AG09319 (cell line): ENCODE measurements at places on chromosomes 2 and 18.

GRCh38 chr18:28149810-28150420 lies 27.0 kb downstream of the CDH2 start:
- no peak for DNase-seq

DNA sequence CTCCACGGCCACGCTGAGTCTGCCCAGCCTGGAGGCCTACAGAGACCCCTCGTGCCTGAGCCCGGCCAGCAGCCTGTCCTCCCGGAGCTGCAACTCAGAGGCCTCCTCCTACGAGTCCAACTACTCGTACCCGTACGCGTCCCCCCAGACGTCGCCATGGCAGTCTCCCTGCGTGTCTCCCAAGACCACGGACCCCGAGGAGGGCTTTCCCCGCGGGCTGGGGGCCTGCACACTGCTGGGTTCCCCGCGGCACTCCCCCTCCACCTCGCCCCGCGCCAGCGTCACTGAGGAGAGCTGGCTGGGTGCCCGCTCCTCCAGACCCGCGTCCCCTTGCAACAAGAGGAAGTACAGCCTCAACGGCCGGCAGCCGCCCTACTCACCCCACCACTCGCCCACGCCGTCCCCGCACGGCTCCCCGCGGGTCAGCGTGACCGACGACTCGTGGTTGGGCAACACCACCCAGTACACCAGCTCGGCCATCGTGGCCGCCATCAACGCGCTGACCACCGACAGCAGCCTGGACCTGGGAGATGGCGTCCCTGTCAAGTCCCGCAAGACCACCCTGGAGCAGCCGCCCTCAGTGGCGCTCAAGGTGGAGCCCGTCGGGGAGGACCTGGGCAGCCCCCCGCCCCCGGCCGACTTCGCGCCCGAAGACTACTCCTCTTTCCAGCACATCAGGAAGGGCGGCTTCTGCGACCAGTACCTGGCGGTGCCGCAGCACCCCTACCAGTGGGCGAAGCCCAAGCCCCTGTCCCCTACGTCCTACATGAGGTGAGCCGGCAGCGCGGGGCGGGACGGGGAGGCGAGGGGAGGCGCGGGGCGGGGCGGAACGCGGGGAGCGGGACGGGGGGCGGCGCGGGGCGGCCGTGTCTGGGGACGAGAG lies 15.2 kb downstream of the NFATC1 start:
- DNase-seq: no peak

DNA sequence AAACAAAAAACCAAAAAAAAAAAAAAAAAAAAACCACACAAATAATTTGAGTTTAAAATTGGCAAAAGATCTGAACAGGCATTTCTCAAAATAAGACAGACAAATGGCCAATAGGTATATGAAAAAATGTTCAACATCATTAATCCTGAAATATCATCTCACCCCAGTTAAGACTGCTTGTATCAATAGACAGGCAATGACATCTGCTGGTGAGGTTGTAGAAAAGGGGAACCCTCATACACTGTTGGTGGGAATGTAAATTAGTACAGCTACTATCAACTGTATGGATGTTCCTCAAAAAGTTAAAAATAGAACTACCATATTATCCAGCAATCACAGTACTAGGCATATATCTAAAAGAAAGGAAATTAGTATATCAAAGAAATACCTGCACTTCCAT lies 523.1 kb downstream of the XIRP2 start:
- no peak for DNase-seq

DNA sequence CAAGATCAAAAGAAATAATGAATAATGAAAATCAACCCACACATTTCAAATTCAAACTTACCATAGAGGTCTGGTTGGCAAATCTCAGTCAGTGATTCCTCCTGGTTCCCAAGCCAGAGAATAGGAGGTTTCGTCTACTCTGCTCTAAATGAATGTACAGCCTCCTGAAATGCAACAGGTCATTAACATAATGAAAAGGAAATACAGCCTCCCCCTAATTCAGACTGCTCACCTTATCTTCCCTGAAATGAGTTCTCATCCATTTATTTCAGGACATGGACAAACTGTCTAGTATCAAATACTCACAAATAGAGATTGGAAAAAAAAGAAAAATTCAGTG lies 43.4 kb upstream of the CYTIP start:
- no peak for DNase-seq

GRCh38 chr18:10965119-10965518 lies 184.2 kb downstream of the PIEZO2 start:
- DNase-seq: no peak

- DNase-seq: no peak
Observed at GRCh38 chr2:38728694-38729093, 22.5 kb downstream of the SRSF7 start.

DNA sequence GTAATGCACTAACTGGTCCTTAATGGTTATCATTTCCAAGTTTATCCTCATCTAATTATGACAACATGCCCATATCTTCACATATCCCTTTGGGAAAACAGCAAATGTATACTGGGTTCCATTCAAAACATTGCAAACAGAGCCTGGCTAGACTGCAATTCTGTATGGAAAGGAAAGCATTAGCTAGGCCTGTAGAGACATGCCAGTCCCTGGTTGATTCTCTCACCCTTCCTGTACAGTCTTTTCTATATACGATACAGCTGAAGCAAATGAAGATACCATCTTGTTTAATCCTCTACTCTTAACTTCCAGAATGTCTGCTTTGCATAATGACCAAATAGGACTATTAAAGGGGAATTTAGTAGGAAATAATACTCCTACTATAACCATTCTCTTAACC lies 294.4 kb upstream of the MC4R start:
- DNase-seq: no peak

DNA sequence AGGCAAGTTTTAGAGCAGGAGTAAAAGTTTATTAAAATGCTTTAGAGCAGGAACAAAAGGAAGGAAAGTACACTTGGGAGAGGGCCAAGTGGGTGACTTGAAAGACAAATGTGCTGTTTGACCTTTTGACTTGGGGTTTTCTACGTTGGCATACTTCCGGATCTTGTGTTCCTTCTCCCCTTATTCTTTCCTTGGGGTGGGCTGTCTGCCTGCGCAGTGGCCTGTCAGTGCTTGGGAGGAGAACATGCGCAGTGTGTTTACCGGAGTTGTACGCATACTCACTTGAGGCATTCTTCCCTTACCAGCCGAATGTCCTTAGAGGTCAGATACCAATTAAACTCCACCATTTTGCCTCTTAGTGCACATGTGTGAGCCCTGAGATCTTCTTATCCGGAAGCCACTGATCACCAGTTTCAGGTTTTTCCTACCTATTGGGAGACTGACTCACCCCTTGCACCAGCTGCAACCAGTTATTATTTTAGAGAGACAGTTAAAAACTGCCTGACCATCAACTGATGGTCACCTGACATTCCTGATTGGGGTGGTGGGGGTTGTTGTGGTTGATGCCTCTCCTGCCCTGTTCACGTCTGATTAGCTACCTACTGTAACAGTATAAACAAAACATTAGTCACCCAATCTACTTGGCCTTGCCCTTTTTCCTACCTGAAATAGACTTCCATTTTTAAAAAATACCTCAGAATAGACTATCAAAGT lies 67.5 kb downstream of the NYAP2 start:
- no peak for DNase-seq

- no peak for DNase-seq
Observed at GRCh38 chr2:128867311-128867710, 548.6 kb upstream of the HS6ST1 start.

DNA sequence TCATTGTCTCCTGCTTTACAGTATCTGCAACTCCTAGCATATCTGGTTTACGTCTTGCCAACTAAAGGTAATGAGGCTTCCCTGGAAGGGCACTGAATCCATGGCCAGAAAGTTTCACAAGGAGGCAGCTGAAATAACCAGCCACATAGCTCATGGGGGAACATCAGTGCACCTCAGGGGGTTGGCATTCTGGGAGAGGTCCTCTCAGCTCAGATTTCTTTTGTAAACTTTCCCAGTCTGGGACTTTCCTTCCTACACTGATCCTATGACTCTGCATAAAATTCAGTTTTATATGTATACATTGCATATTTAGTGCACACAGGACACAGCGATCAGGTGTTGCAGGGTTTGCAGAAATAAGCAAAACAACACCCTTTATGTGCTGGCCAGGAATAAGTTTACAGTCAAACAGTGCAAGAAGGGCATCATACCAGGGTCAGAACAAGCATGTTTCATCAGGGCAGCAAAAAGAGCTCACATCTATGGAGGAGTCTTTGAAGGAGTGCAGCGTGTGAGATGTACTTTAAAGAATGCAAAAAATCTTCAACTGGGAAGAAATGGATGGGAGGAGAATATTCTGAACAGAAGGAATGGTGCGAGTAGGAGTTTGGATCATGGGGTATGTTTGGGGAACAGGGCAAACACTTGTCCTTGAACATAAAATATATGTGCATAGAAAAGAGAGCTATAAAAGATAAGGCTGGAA lies 240.6 kb upstream of the RAB12 start:
- no peak for DNase-seq

GRCh38 chr18:69956057-69956456 lies 8.4 kb upstream of the CD226 start:
- DNase-seq: no peak

DNA sequence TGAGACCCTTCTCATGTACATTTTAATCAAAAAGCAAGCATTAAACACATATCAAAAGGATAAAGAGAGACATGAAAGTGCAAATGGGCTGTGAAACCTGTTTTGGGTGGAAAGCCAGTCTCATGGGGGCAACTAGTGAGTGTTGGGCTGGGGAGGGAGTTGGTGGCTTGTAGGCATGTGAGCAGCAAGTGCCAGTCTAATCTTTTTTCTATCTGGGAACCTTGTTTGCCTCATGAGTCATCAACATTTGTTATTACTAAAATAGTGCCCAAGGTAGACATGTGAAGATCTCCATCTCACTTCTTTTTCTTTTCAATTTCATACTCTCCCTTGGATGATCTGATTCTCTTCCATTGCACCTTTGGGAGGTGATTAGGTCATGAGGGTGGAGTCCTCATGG lies 613.9 kb upstream of the GYPC start:
- no peak for DNase-seq

- no peak for DNase-seq
Observed at GRCh38 chr2:234947556-234947955, 4.3 kb upstream of the SH3BP4 start.
